Stomach (tissue), 19 donors: ENCODE measurements at places on chromosomes 1 and 21.

DNA sequence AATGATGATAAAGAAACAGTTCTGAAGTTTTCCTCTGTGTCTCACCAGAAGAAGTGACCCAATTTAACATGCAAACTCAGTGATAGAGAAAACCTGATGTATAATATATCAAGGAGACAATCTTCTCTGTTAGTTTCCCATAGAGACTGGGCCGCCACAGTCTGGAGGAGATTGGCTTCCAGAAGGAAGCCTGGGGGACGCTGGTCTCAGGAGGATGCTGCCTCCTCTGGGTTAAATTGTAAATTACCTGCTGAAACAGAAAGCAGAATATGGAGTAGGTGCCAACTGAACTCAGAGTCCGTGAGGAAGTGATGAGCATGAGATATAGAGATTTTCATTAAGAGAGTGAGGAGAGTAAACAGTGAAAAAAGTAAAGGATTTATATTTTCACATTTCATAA is 15.8 kb downstream of the OR14I1 start:
- peak; percentile 36 for DNase-seq

DNA sequence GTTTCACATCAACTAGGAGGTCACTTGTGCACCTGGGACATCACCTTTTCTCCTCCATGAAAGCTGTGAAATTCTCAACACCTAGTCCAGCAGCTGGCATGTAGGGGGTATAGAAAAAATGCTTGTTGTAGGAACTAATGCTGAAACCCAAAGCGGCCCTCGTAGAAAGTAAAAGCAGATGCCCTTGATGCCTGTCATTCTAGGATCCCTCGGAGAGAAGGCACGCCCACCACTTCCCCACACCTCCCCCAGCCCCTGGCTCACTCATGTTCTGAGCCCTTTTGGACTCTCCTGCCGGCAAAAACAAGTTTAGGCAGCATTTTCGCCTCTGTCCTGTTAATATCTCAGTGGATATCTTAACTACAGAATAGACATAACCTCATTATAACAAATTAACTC is 36.5 kb downstream of the RIPK4 start:
- DNase-seq: no peak

GRCh38 chr1:76257823-76258222 is 183.3 kb downstream of the ST6GALNAC3 start:
- no peak for DNase-seq

GRCh38 chr1:67958472-67958871 is 92.0 kb downstream of the DIRAS3 start:
- DNase-seq: no peak
